ENCODE measurements at places on chromosomes 2 and 18.

- DNase-seq = no peak
Measured at GRCh38 chr18:13414521-13414920, 196.0 kb downstream of the LDLRAD4 start.

- DNase-seq = no peak
Measured at GRCh38 chr2:2046497-2046896, 284.6 kb downstream of the MYT1L start.

- no peak for DNase-seq
Measured at GRCh38 chr2:16482460-16482859, 183.2 kb downstream of the CYRIA start.

DNA sequence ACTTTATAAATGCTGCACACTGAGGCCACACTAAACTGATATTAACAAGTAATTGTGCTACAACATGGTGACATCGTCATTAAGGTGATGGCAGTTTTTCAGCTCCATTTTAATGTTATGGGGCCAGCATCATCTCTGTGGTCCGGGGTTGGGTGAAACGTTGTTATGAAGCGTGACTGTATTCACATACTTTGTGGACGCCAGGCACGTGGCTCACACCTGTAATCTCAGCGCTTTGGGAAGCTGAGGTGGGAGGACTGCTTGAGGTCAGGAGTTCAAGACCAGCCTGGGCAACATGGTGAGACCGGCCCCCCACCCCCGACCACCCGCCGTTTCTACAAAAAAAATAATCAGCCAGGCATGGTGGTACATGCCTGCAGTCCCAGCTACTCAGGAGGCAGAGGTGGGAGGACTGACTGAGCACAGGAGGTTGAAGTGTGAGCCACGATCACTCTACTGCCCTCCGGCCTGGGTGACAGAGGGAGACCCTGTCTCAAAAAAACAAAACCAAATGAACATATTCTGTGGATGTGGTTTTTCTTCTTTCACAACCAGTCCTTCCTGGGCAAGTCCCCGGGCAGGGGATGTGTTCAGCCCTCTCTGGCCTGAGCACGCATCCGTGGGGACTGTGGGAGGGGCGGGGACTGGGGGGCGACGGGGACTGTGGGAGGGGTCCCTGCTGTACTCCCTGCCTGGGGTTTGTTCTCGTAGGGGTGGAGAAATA lies 12.9 kb upstream of the GAL3ST2 start:
- peak; percentile 58 for DNase-seq

DNA sequence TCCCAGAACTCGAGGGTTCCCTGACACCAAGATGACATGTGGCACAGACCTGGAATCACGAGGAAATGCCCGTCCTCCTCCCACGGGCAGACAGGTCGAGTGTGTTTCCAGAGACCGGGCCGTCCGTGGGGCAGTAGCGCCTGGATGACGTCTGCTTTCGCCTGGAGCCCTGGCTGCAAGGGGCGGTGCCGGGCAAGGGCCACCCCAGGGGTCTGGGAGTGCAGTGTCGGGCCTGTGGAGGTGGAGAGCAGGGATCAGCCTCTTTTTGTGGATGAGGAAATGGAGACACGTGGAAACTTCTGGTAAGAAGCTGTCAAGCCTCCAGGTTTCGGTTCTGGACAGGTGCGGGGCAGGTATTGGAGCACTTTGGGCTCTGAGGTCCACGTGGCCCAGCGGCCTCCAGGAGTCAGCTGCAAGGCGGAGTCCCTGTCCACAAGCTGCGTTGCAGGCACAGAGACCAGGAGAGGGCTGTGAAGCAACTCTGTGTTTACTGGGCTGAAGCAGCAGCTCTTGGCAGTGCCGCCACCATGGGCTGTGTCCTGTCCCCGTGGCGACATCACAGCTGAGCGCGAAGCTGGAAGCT lies 25.6 kb downstream of the NFATC1 start:
- DNase-seq = no peak

DNA sequence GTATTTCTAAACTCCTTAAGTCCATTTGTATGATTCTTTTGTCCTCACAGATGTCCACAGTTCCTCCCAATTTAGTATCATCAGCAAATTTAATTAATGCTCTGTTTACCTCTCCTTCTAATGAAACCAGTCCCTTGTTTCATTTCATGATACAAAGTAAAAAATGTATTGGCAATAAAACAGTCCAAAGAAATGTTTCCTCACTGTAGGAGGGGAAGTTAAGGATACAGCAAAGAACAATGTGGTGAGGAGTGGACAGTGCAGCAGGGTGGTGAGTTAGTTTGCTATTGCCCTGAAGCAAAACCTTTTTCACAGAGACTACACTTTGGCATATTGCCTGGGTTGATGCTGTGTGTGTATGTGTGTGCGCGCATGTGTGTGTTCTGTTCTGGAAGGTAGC lies 401.5 kb downstream of the ARHGAP15 start:
- DNase-seq = no peak

DNA sequence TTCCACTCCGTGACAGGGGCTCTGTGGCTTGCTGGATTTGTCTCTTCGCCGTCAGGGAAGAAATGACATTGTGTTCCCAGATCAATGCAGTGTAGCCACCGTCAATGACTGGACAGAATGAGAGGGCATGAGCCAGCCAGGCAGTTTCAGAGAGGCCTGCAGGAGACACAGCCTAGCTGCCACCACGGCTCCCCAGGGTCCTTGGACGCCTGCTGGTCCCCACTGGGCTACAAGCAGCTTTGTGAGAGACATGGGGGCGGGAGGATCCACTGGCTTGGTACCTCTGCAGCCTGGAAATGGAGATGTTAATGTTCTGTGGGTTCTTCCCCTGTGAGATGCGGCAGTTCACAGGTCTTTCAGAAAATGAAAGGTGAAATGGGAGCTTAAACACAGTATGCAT lies 12.1 kb upstream of the AMER3 start:
- DNase-seq = no peak

GRCh38 chr18:35110554-35111485 lies 69.6 kb downstream of the MAPRE2 start:
- DNase-seq = no peak

DNA sequence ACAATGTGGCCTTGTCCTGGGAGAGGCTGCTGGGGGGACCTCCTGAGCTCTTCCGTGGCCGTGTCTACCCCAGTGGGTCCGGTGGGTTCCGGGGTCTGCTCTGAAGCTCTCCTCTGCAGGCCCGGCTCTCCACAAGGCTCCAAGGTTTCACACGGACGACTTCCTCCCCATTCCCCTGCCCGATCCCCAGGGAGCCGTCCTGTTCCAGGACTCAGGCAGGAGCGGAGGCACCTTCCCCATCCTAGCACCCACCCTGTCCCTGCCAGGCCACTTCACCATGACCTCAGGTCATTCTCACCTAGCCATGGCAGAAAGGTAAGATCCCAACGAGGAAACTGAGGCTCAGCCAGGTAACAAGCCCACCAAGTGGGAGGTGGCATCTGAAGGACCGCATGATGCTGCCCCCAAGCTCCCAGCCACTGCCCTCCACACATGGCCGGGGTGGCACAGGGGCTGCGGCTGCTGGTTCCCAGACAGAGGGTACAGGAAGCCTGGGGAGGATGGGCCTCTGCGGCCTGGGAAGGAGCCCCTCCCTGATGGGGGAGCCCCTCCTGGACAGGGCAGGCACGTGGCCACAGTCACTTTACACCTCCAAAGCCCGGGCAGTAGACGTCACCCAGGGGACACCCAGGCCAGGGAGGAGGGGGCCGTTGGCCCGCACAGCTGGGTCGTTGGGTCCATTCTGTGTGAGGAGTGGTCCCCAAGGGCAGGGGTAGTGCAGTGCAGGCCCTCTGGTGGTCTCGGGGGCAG lies 274.0 kb downstream of the NDUFA10 start:
- DNase-seq = peak; percentile 53

GRCh38 chr2:168356477-168356835 lies 99.6 kb upstream of the CERS6 start:
- DNase-seq = no peak

DNA sequence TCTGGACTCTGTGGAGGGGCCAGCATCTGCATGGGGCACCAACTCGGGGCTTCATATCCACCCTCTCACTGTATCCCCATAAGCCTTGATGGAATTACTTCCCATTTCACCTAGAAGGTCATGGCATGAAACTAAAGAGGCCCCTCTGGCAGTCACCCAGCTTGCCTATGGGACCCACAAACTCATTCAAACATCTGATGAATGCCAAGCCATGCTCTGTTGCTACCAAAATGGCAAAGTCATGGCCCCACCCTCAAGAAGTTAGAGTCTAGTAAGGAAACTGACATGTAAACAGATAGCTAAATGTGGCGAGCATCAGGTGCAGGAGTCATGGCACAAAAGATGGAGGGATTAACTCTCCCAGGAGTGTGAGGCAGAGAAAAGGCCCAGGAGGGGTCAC lies 14.5 kb downstream of the CYB5A start:
- no peak for DNase-seq

DNA sequence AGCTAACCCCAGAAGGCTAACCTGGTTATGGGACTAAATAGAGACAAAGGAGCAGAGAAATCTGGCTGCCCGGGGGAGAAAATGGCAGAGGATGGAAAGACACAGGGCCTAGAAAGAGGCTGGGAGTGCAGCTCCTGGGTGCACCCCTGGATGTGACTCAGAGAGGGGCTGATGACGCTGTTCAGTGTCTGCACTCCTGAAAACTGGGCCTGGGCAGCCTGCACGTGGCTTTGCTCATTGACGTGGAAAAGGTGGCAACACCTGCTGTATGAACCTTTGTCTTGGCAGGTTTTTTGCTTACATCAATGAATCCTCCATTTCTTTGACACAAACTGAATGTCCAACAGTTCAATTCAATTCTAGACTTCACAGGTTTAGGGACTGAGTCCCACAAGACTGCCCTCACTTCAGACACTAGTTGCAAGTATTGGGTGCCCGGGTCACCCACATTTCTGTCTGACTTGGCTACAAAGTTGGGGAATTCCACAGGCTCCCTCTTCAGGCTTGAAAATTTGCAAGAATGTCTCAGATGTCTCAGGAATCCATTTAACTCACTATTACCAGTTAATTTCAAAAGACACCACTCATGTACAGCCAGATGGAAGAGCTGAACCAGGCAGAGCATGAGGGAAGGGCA lies 47.3 kb upstream of the PUM2 start:
- DNase-seq = no peak

DNA sequence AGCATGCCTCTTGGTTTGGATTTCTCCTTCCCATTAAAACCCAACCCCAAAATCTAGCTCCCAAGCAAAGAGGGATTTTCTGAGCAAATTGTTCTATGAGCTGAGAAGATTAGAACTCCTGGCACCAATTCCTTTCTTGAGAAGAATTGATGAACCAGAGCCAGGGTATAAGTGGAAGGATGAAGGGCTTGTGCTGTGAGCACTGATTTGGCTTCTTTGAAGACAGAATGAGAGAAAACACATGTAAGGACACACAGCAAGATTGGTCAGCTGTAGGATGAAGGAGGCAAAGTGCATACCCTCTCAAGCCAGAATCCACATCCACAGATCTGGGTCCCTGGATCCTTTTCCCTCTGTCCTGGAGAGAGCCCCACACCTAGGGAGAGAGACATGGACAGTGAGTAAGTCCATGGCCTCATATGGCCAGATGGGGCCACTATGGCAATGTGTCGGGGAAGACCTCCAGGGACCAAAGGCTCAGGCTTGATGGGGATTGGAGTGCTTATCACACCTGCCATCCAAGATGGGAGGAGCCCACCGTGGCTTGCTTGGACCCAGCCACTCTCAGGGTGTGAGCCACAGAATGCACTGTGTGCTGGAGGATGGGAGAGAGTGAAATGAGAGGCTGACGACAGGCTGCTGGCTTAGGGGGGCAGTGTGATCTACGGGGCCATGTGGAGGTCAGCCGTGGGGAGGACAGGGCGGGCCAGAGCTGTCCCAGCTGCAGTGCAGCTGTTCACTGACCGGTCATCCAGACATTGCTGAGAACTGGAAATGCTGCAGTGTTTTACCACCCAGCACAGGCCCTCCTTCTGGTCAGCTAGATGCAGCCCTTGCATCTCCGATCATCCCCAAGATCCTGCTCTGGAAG lies 339.8 kb downstream of the CYP26B1 start:
- DNase-seq = peak; percentile 28

- no peak for DNase-seq
Measured at GRCh38 chr2:65367524-65367923, 64.9 kb downstream of the SPRED2 start.

DNA sequence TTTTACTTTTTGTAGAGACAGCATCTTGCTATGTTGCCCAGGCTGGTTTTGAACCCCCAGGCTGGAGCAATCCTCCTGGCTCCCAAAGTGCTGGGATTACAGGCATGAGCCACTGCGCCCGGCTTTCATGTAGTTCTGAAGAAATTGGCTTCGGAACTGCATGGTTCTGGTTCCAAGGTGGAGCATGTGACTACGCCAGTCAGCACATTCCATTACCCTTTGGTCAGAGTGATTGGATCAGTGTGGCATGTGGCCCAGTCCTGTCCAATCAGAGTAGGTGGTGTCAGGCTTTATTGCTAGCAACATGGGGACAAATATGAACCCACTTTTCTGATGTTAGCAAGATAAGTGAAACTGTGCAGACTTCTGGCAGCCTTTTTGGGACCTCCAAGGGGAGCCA lies 16.3 kb upstream of the ATOH8 start:
- no peak for DNase-seq

DNA sequence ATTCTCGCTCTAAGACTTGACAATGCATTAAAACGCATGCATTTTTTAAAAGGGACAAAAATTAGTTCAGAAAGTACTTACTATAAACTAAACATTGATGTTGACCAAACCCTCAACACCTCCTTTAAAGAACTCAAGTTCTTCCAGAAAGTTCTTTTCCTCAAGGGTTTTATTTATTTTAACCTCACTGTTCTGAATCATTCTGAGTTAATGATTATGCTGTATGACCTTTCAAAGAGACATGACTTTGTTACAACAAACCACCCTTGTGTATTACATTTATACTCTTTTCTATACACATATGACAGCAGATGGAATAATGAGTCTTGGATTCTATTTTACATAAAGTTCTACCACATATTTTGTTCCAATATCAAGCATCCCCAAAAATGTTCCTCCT lies 139.8 kb upstream of the CCDC150 start:
- no peak for DNase-seq

- no peak for DNase-seq
Measured at GRCh38 chr2:190062601-190063000, at the start of gene MSTN. Gene MSTN, minus strand, starts transcription at chr2:190062729. Its CDS starts 133 bp downstream, at chr2:190062596.
